ENCODE measurements at places on chromosomes 4 and X.

- DNase-seq, result no peak
Measured at GRCh38 chr4:171235521-171235920, 577.7 kb upstream of the GALNTL6 start.

DNA sequence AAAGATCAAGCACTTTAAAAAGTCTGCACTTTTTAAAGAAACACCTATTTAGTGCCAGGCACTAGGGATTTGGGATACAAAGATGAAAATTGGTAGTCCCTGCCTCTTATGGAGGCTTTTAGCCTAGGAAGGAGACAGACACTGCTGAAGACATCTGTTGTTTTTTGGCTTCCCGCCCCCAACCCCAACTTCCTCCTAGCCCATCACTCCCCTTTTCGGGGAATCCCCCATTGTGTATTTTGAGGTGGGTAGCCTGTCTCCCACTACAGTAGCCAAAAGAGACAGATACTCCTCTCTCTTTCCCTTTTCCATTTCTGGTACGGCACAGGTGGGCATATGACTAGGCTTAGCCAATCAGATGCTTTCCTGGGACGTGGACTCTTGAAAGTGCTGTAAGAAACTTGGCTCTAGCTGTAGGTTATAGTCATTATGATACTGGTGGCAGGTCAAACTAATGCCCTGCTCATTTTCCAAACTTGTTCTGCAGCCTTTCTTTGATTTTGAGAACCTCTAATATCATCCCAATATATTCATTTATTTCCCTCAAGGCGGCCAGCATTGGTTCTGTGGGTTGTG is 194.6 kb upstream of the RBPJ start:
- no peak for DNase-seq

GRCh38 chrX:125439194-125439849 is 119.7 kb downstream of the TEX13C start:
- no peak for DNase-seq

- DNase-seq, result no peak
Measured at GRCh38 chrX:64994131-64994798, 18.0 kb upstream of the ZC4H2 start.

DNA sequence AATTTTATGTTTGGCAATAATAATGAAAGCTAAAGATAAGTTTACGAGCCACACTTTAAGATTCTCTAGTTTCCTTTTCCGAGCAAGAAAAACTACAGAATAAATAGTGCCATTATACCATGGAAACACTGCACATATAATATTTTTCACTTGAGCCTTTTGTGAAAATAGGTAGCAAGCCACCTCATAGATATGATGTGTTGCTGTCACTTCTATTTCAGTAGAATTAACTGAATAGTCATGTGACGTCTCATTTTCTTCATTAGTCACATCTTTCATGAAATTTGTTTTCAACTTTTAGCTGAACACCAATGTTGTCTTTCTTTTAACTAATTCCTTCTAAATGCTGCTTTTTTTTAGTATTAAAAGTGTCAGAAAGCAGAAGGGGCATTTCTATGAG is 574.3 kb downstream of the INPP4B start:
- no peak for DNase-seq

All from NCI-H1092 treated with DMSO at 0.1 percent for 48 hours (cell line).